ENCODE measurements at places on chromosomes 4 and X. TPM values are rescaled to one million over a fixed set of nuclear protein-coding genes. Genes with fewer than 3 reads are reported as not detected.

DCAF8L2 gene
- not detected for total RNA-seq

PABPC4L gene
- total RNA-seq, result 1.0 TPM

RTL3 gene
- total RNA-seq, result not detected

ZDHHC15 gene
- total RNA-seq, result under 0.01 TPM

GATA1 gene
- total RNA-seq, result not detected

TBC1D9 gene
- total RNA-seq, result 76.6 TPM

KCNE5 gene
- total RNA-seq, result not detected

NRK gene
- 0.42 TPM for total RNA-seq

COMMD8 gene
- total RNA-seq, result 24.0 TPM

CAPN6 gene
- total RNA-seq, result not detected

OTC gene
- 2.4 TPM for total RNA-seq

CD99L2 gene
- 39.0 TPM for total RNA-seq

CHRNA9 gene
- total RNA-seq, result not detected

F8A3 gene
- 2.7 TPM for total RNA-seq
